Activated CD8-positive, alpha-beta T cell treated with anti-CD3 and anti-CD28 coated beads, Interleukin-2, amount 10 ng/mL, durations not matched to agents 7 days and 5 days (primary cell): ENCODE measurements at places on chromosomes 5 and 9. TPM values are rescaled to one million over a fixed set of nuclear protein-coding genes. Genes with fewer than 3 reads are reported as not detected.

Gene CDH12
- total RNA-seq: not detected

GRCh38 chr9:5922192-5922591, 31.5 kb downstream of the MLANA start:
- no peak for DNase-seq

DNA sequence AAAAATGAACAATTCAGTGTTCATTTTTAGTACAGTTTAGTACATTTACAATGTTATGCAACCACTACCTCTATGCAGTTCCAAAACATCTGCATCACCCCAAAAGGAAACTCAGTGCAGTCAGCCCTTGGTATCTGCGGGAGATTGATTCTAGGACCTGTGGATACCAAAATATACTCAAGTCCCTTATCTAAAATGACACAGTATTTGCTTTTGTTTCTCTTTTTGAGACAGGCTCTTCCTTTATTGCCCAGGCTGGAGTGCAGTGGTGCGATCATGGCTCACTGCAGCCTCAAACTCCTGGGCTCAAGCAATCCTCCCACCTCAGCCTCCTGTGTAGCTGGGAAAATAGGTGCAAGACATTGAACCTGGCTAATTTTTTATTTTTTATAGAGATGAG, 114.0 kb downstream of the PIP5K1B start:
- DNase-seq: no peak

Gene SPATA9
- total RNA-seq: not detected

Gene RELL2
- total RNA-seq: 36.9 TPM

- no peak for DNase-seq
Observed at GRCh38 chr5:52356311-52356918, 431.3 kb upstream of the ITGA1 start.
